ENCODE measurements at places on chromosomes 16 and 17. TPM values are rescaled to one million over a fixed set of nuclear protein-coding genes. Genes with fewer than 3 reads are reported as not detected.

GRCh38 chr16:77970371-77970770, 52.0 kb upstream of the CLEC3A start:
- ATAC-seq, result no peak

DNA sequence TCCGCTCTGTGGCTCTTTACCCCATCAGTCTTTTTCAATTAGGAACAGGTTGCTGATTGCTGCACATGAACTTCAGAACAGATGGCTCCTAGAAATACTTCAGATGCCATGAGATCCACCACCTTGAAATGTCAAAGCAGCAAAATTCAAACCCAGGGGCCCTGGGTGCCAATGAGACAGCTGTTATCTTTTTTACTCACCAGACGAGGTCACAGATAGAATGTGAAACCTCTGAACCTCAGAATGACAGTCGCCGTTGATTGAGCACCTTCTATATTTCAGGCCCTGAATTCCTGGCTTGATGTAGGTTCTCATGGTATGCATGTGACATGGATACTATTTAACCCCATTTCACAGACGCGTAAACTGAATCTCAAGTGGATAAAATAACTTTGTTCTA, 63.0 kb downstream of the MAF start:
- no peak for ATAC-seq

The SLC13A2 gene
- total RNA-seq, result not detected

GRCh38 chr16:66052745-66053144, 313.7 kb upstream of the CDH5 start:
- no peak for ATAC-seq

The SRL gene
- 0.16 TPM for total RNA-seq

The PPM1D gene
- 9.5 TPM for total RNA-seq

DNA sequence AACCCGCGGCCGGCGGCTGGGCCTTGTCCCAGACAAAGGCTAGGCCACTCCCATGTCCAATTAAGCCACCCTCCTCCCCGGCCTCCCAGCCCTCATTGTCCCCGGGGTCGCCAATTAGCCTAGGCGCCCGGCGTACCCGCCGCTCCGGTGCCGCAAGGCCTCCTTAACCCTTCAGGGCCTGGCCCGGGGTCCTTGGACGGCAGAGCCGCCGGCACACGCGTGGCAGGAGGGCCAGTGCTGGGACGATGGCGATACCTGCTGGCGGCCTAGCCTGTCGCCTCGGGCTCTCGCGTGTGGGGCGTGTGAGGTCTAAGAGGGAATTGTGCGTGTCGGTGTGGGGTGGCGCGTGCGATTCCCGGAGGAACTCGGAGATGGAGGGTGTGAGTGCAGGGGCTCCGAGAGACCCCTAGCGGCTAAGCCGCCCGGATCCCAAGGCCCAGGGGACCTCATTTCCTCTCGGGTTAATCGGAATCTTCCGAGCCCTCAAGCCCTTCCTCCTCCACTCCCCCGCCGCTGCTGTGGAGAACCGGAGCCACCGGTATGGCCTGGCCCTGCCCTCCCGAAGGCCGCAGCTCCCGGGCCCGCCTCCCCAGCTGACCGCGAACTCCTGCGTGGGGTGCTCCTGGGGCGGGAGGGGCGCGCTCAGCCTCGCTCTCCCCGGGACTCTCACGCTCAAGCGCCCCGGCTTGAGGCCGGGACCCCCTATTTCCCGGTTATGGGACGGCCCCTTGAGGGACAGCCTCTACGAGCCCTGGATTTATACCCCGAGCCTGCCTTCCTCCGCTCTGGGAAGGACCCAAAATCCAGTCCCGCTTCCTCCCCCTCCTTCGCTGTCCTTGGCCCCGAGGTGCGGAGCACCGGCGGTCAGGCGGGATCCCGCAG, 11.9 kb downstream of the TBX2 start:
- ATAC-seq, result peak; percentile 79

The SPECC1 gene
- total RNA-seq, result 13.8 TPM

DNA sequence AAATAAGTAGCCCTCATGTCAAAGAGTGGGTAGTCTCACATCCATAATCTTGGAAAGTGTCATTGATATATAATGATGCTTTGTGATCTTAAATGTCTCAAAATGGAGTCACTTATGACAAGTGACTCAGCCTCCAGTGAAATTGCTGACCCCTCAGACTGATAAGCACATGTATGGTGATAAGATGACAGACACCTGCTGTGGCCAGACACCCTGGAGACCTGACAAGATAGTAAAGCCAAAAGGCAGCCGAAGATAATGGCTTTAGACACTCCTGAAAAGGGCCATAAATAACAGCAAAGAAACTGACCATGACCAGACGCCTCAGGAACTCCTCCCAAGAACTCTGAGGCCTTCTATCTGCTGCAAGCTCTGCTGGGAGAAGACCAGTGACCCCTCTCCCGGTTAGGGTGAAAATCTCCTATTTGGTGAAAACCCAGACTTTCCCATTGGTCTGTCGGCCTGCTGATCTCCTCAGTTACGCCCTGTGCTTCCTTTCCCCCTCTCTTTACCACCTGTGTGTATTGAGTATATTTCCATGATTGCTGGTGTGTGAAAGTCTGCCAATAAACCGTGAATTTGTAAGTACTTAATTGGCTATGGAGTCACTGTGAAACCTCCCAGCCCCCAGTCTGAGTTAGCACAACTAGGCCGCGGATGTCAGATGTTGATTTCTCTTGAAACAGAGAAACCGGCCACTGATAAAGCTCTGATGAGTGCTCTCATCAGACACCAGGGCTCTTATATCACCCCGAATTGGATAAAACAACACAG, 226.7 kb upstream of the MYOCD start:
- ATAC-seq, result no peak

- ATAC-seq, result no peak
These were observed 192.3 kb upstream of the MAF start for GRCh38 chr16:79792664-79793351.

- no peak for ATAC-seq
These were observed 14.9 kb downstream of the CEP131 start for GRCh38 chr17:81207610-81208581.
